ENCODE measurements at places on chromosomes 3 and 15.

DNA sequence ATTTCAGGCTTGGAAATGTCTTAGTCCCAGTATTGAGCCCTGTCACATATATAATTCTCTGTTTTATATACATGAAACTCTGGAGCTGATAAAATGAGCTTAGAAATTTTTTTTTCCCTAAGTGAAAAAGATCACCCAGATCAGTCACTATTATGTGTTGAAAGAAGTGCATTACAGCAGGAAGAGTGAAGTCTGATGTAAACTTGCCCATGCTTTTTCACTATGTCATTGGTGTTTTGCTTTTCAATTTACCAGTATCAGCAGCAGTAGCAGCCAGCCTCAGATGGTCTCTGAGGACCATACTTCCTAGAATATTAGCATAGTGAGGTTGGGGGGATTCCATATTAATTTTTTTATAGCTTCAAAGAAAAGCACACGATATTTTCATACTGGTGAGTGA, 255.6 kb upstream of the KCNH8 start:
- no peak for DNase-seq

DNA sequence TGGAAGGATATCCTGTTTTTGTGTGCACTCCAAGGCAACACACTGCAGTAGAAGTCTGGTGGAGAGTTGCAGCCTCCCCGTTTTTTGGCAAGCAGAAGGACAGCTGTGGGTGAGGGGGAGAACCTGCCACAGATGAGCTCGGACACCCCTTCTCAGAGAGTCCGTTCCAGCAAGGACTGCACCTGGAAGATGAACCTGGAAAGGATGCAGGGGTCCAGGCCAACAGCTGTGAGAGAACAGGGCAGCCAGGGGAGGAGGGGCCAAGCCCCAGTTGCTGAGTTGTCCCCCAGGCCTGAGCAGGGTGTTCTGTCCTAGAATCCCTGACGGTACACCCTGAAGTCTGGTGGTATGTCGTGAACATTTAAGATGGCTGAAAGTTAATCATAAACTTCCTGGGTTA, 30.2 kb downstream of the ZXDC start:
- DNase-seq, result no peak

GRCh38 chr15:95146481-95146880, 915.1 kb downstream of the MCTP2 start:
- DNase-seq, result no peak

- DNase-seq, result no peak
These were observed 44.5 kb downstream of the NCEH1 start for GRCh38 chr3:172666181-172666872.

DNA sequence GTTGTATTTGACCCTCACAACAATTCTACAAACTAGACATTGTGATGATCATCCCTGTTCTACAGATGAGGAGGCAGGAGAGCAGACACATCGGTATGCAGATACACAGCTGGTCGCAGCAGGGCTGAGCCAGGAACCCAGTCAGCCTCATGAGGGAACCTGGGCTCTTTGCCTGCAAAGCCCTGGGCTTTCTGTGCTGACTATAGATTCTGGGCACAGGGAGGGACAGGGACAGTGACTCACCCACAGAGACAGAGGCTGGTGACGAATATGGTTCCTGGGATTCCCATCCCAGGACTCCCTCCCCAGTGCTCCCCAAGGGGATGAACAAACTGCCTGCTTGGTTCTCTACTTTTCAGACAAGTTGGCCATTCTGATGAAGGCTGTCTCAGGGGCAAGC, 3.8 kb upstream of the CAMP start:
- no peak for DNase-seq

GRCh38 chr3:29072611-29073010, 208.3 kb upstream of the RBMS3 start:
- no peak for DNase-seq

DNA sequence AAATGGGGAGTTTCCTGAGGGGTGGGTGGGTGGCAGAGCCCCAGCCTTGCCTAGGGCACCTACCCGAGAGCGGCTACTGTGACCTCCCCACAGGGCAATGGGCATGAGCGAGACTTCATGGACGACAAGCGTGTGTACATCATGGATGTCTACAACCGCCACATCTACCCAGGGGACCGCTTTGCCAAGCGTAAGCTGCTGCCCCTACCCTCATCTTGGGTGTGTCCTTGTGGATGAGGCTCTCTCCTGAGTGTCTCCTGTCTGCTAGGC, 22.6 kb downstream of the HDAC11 start:
- no peak for DNase-seq

GRCh38 chr3:14253707-14254382, 75.2 kb downstream of the LSM3 start:
- no peak for DNase-seq

GRCh38 chr3:46489875-46490274, 7.9 kb upstream of the RTP3 start:
- DNase-seq, result no peak

GRCh38 chr15:81242778-81243177, 46.1 kb downstream of the IL16 start:
- no peak for DNase-seq

- DNase-seq, result no peak
These were observed 100.9 kb downstream of the PGPEP1L start for GRCh38 chr15:98906712-98907083.

DNA sequence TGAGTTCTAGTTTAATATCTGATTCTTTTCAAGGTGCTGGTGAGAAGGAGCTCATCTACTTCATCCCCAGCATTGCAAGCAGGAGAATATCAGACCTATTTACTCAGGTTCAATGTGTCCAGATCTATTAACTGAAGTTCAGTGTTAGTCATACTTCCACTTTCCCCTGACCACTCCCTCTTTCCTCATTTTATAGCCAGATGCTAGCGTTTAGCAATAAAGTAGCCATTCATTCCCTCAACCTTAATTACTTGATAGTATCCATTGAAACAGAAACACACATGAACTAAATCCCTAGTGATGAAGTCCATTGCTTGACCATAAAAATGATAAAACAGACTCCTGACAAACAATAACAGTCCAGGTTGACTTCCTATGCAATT, 60.0 kb downstream of the RPL22L1 start:
- no peak for DNase-seq

DNA sequence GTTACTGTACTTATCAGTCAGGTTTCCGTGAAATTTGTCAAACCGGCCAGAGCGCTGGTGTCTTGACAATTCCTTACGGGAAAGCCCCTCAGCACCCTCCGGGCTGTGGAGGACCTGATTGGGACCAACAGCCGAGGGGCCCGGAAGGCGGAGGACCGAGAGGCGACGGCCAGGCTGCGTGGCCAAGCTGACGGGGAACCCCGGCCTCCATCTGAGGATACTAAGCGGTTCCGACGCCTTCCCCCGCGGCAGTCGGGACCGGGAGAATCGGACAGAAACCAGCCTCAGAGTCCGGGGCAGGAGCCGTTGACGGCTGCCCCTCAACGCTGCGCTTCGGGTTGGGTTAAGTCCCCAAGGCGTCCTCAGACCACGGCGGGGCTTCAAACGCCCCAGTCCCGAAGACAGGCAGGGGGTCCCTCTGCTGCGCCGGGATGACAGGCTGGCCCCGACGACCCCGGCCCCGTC, 499 bp downstream of the ALDH1A2 start:
- DNase-seq, result no peak

GRCh38 chr3:51706788-51707731, at the start of gene GRM2:
Gene GRM2, plus strand, starts transcription at chr3:51707068. Its CDS starts 1,916 bp downstream, at chr3:51708984.
- DNase-seq, result peak; percentile 41

DNA sequence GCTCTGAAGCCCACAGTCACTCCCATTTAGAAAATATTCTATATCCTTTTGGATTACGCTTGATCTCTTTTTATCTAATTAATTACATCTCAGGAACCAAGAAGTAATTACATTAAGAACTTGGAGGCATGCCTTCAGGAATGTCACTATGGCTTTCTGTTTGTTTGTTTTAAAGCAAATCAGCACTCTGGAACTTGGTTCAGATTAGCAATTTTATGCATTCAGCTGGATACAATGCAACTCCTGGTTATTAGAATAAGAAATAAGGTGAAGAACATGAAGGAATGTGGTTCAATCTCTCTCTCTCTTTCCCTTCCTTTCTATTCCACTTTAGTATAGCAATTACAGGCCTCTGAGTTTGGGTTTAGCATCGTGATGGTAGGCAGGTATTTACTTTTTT, 235.8 kb downstream of the FHIT start:
- DNase-seq, result no peak

GRCh38 chr15:29081781-29082180, 187.8 kb downstream of the NSMCE3 start:
- no peak for DNase-seq

GRCh38 chr3:13301286-13301987, 118.7 kb downstream of the NUP210 start:
- no peak for DNase-seq

GRCh38 chr3:101828691-101829436, 20.4 kb upstream of the NFKBIZ start:
- no peak for DNase-seq

GRCh38 chr3:37700466-37701248, 161.0 kb upstream of the CTDSPL start:
- no peak for DNase-seq

- no peak for DNase-seq
These were observed 24.0 kb downstream of the PLSCR4 start for GRCh38 chr3:146226881-146227280.

- no peak for DNase-seq
These were observed 5.5 kb downstream of the ROPN1 start for GRCh38 chr3:123986427-123986826.

DNA sequence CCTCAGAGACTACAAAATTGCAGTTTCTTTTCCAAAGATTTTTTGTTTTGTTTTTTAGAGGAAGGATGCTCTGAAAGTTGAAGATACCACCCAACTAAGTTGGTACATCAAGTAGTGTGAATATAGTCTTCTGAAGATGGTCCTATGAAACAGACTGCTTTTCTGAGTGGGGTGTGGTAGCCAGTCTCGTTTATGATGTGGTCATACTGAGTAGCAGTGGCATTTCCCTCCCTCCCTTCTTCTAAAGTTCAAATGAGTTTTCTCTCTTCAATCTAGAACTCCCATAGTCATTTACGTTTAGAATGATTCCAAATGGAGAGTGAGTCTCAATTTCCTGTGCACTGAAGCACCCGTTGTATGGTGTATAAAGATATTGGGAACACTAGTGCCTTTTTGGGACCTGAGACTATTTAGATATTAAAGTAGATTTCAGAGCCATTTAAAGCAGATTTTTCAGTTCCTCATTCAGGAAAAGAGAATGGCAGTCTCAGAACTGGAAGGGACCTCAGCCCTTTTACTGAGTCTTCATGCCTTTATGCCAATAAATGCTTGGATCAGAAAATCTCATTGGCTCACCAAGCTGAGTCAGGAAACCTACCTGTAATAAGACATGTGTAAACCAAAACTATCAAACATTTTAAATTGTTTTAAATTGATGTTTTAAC, 200.4 kb downstream of the CDIN1 start:
- no peak for DNase-seq

GRCh38 chr15:89462198-89462912, 34.0 kb downstream of the RHCG start:
- DNase-seq, result peak; percentile 43

DNA sequence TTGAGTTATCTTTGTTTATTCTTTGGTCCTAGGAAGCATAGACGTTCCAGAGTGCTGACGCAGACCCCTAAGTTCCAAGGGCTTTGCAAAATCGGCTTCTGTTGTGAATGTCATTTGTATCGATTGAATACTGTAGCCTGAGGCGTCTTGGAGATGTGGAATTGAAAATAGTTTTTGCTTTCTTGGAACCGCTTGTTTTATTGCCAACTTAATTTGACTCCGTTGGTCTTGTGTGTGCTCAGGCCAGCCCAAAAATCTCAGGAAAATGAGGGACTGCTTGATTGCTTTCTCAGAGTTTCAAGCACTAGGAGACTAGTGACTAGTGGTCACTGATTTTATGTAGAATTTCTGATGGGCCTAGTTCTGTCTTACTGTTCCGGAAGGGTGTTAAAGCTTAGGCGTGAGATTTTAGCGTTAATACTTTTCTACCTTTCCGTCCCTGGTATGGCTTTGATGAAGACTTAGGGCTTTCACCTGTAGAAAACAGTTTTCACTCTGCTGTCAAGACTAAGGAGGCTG, 263 bp upstream of the UTS2B start:
- no peak for DNase-seq

DNA sequence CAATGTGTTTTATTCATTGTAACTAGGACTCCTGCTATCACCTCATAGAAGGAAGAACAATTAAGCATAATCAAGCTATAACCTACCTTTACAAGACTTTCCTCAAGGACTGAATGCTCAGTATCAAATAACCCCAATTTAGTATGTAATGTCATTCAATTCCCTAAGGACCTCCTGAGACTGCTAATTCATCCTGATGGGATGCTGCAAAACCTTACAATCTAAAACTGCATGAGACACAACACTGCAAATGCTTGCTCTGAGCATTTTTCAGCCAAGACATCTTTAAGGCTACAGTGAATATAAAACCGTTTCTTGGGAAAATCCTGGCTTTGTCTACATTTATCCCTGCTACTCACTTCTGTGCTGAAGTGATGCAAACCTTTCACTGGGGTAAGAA, 69.9 kb downstream of the RYK start:
- DNase-seq, result no peak

GRCh38 chr15:68154923-68155559, 50.1 kb downstream of the CALML4 start:
- DNase-seq, result no peak

DNA sequence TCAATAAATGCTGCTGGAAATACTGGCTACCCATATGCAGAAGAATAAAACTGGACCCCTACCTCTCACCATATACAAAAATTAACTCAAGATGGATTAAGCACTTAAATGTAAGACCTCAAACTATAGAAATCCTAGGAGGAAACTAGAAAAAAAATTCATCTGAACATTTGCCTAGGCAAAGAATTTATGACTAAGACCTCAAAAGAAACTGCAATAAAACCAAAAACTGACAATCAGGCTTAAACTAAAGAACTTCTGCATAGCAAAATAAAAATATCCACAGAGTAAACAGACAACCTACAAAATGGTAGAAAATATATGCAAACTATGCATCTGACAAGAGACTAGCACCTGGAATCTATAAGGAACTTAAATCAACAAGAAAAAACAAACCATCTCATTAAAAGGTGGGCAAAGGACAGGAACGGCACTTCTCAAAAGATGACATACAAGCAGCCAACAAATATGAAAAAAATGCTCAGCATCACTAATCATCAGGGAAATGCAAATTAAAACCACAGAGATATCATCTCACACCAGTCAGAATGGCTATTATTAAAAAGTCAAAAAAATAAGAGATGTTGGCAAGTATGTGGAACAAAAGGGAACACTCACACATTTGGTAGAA, 47.0 kb downstream of the MYO9A start:
- no peak for DNase-seq

GRCh38 chr15:91316126-91316525, 216.1 kb downstream of the SV2B start:
- DNase-seq, result no peak
